Progenitor cell of endocrine pancreas (in vitro differentiated cells): ENCODE measurements at places on chromosomes 2 and 18. TPM values are rescaled to one million over a fixed set of nuclear protein-coding genes. Genes with fewer than 3 reads are reported as not detected.

DNA sequence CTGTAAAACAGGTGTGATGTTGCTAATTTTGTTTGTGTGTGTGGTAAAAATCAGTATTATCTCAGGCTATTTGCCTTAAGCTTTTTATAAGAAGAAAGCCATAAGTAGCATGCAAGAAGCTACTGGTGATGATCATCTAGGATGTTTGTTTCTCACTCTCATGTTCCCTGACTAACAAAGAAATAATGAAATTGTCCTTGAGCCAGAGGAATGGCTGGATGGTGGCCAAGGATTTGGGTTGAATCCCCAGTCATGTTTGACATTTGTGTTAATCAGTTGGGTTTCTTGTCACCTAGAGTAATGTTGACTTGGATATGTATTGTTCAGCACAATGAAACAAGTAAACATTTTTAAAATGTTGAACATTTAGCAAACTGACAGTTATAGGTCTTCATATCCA is 496.8 kb upstream of the ZEB2 start:
- no peak for DNase-seq
- H3K4me1 ChIP-seq: no peaks in the 10 kb centered on the region
- no peaks in the 10 kb centered on the region for H3K36me3 ChIP-seq
- no peaks in the 10 kb centered on the region for H3K27me3 ChIP-seq

The FMNL2 gene
- total RNA-seq: 99.5 and 108 TPM in 2 replicates

The ZNF521 gene
- total RNA-seq: 39.1 and 41.4 TPM in 2 replicates

GRCh38 chr2:175823002-175823706 is 178.9 kb downstream of the LNPK start:
- no peak overlapping the region for H3K4me3 ChIP-seq
- H3K4me1 ChIP-seq: no peaks in the 10 kb centered on the region
- no peaks in the 10 kb centered on the region for H3K36me3 ChIP-seq
- no peak for DNase-seq
- H3K27me3 ChIP-seq: peaks cover 9% of the 10 kb centered on the region
- H3K27ac ChIP-seq: no peak overlapping the region

The WBP1 gene
- total RNA-seq: 127 and 140 TPM in 2 replicates

The C2orf78 gene
- not detected in 2 replicates for total RNA-seq

- no peak overlapping the region for H3K4me3 ChIP-seq
- no peak for DNase-seq
- H3K27ac ChIP-seq: no peak overlapping the region
- no peaks in the 10 kb centered on the region for H3K27me3 ChIP-seq
Measured at GRCh38 chr2:20758997-20759396, 63.9 kb downstream of the LDAH start.

The AKAIN1 gene
- not detected in 2 replicates for total RNA-seq

GRCh38 chr18:34718610-34719009 is 8.5 kb downstream of the DTNA start:
- no peaks in the 10 kb centered on the region for H3K4me1 ChIP-seq
- no peaks in the 10 kb centered on the region for H3K36me3 ChIP-seq
- H3K27ac ChIP-seq: no peak overlapping the region
- H3K4me3 ChIP-seq: no peak overlapping the region

DNA sequence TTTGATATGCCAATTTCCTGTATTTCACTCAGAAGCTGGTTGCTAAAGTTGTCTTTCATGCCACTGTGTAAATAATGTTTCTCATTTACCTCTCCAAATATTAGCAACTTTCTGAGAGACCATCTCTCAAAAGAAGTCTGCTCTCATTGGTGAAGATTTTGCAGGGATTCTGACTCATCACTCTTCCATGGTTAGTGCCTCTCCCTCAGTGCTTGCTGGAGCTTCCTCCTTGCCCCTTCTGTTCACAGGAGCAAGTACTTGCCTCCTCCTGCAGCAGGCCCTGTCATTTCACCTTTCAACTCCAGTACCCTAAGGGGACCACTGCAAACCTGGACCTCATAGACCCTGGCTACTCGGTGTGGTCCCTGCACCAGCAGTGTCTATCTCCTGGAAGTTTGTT is 168.8 kb downstream of the ZNF385B start:
- no peak overlapping the region for H3K27ac ChIP-seq
- no peak overlapping the region for H3K4me3 ChIP-seq
- no peak for DNase-seq

DNA sequence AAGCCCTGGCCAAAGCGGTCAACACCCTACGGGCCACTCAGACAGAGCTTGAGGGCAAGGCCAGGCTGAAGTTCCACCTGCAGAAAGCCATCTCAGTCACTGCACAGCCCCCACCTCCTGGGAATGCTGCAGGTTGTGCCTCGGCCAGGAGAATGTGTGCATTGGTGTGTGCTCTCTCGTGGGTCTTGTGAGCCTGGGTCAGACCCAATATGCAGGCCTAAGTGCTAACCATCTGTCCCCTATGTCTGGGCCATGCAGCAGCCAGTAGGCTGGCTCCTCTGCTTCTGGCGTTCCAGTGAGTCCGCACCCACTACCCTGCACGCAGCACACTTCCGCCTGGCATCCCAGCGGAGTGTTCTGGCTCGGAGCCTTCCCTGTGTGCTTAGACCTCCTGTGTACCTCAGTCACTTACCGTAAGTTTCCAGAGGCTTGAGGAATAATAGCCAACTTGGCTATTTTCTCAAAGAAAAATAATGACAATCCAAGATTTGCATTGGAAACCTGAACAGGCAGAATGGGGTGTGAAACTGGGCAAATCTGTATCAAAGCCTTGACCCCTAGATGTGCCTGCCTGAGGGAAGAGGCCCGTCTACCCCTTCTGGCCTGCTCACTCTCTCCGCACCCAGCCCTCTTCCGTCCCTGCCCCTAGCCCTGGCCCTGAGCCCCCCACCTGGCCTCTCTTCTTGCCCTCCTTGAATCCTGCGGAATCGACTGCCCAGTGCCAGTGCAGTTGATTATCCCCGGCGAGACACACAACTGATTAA is 7.2 kb downstream of the SIX3 start:
- H3K27ac ChIP-seq: no peak overlapping the region
- H3K36me3 ChIP-seq: no peaks in the 10 kb centered on the region
- H3K4me1 ChIP-seq: peaks cover 14% of the 10 kb centered on the region
- peak overlapping the region; percentile 35 for H3K4me3 ChIP-seq
- H3K27me3 ChIP-seq: peaks cover 92% of the 10 kb centered on the region

DNA sequence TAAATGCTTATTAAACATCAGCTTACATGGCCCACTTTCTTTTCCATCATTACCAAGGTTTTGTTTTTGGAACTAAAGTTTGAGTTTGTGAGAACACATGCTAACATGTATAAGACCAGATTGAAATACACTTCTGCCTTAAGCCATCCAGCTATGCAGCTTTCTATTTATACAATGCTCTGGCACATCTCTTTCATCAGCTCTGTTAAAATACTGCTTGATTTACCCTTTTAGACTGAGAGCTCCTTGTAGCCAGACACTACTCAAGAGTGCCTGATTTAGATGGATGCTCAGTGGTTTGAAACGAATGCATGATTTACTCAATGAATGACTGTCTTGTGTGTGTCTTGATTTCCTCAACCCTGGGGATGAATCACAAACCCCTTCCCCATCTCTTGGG is 392.5 kb downstream of the THSD7B start:
- no peak overlapping the region for H3K4me3 ChIP-seq
- no peak overlapping the region for H3K27ac ChIP-seq
- no peak for DNase-seq
- peaks cover 5% of the 10 kb centered on the region for H3K4me1 ChIP-seq

The SCN2A gene
- total RNA-seq: 0.86 and 1.0 TPM in 2 replicates

The CELF4 gene
- 4.6 and 5.5 TPM in 2 replicates for total RNA-seq

The GATA6 gene
- total RNA-seq: 112 and 114 TPM in 2 replicates

DNA sequence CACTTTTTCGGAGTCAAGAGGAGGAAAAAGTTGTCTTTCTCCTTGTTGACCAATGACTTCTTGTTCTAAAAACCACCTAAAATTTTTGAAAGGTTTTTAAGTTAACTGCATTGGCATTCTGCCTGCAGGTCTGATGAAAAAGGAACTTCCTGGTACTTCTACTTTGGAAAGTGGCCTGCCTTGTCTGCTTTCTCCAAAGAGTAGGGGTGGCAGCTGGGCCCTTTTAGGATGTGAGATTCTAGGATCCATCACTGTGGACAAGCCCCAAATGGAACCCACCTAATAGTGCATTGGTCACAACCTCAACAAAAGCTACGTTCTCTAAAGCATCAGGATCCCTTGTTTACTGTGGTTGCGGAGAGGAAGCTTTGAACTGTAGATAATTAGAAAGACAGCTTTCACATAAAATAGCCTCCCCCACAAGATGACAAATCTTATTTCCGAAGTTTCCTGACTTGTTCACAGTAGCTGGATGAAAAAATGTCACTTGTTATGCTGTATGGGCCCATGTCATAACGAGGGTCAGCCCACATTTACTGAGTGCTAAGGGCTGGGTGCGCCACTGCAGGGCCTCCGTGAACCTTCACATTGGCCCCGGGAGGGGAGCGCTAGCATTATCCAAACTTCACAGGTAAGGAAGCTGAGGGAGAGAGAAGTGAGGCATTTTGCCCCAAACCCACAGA is 17.4 kb downstream of the ASPRV1 start:
- peaks cover 7% of the 10 kb centered on the region for H3K36me3 ChIP-seq
- no peak overlapping the region for H3K4me3 ChIP-seq
- H3K27me3 ChIP-seq: peaks cover 1% of the 10 kb centered on the region
- H3K4me1 ChIP-seq: peaks cover 13% of the 10 kb centered on the region
- DNase-seq: no peak

DNA sequence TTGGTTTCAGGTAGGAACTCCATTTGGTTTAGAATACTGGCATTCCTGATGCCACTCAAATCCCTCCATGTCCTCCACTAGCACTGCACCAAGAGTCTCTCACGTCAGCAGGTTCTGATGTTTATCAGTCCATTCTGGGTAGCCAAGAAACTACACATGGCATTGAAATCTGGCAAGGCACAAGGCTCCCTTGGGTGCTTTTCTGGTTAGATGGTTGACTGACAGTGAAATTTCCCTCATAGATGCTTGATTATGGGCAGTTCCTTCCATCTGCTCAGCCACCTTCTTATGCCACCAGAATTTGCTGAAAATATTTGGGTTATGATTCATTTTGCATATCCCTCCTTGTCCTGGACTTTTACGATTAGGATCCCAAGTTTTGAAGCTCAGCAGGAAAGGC is 32.6 kb downstream of the EDAR start:
- peaks cover 17% of the 10 kb centered on the region for H3K4me1 ChIP-seq
- H3K36me3 ChIP-seq: peaks cover 8% of the 10 kb centered on the region
- DNase-seq: no peak
- H3K27me3 ChIP-seq: no peaks in the 10 kb centered on the region
- H3K27ac ChIP-seq: no peak overlapping the region

- no peak overlapping the region for H3K4me3 ChIP-seq
- no peak for DNase-seq
- no peaks in the 10 kb centered on the region for H3K27me3 ChIP-seq
- H3K36me3 ChIP-seq: no peaks in the 10 kb centered on the region
- H3K27ac ChIP-seq: no peak overlapping the region
Measured at GRCh38 chr2:189348369-189348768, 92.9 kb upstream of the WDR75 start.

DNA sequence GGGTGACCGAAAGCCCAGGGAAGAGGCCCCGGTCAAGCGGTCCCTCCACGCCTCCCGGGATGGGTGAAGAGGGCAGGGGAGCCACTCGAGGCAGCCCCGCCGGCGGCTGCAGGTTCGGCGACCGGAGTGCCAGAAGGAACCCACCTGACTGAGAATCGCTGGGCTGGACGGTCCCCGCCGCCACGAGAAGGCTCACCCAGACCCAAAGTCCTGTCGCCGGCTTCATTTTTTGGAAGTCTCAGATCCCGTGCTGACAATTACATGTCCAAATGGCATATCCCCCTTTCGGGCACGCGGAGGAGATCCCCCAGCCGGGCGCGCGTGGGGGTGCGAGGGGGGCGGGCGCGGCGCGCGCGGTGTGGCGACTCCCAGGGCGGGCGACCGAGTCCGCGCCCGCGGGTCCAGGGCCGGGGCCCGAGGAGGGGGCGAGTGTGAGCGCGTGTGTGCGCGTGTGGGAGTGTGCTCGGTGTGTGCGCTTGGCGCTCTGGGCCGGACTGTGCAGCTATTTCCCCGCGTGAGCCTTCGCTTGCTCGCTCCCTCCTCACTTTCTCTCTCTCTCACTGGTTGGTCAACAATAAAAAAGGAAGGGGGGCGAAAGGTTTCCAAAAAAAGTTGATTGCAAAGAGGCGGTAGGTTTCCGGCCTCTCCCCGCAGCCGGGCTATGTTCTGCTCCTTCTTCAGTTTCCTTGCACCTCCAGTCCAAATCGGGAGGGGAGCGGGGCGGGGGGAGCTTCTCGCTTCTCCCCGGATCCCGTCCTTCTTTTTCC is at the start of gene ERBB4:
TSS of gene ERBB4 (minus strand) at position 498 of the 767 bp plus-strand sequence. CDS start at position 226, 272 bp downstream.
- H3K27ac ChIP-seq: peak within 1 kb of the TSS; percentile 86
- no peaks in the 10 kb centered on the region for H3K36me3 ChIP-seq
- peak; percentile 15 for DNase-seq
- peaks cover 20% of the 10 kb centered on the region for H3K27me3 ChIP-seq
- peaks cover 16% of the 10 kb centered on the region for H3K4me1 ChIP-seq

DNA sequence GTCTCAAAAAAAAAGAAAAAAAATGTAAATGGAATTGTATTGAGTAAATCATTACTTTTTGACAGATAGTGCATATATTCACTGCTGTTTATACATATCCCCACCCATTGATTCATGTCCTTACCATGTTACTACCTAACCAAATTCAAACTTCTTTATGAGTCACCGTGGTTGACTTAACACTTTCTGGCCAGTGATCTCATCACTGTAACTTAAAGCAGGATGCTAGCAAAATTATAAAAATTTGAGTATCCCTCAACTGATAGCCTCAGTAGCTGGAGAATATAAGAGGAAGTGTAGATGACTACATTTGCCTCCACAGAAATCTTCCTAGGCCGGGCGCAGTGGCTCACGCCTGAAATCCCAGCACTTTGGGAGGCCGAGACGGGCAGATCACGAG is 13.4 kb downstream of the CNOT9 start:
- peaks cover 15% of the 10 kb centered on the region for H3K36me3 ChIP-seq
- H3K27ac ChIP-seq: peak overlapping the region; percentile 3
- no peak overlapping the region for H3K4me3 ChIP-seq
- no peaks in the 10 kb centered on the region for H3K4me1 ChIP-seq
- no peak for DNase-seq

DNA sequence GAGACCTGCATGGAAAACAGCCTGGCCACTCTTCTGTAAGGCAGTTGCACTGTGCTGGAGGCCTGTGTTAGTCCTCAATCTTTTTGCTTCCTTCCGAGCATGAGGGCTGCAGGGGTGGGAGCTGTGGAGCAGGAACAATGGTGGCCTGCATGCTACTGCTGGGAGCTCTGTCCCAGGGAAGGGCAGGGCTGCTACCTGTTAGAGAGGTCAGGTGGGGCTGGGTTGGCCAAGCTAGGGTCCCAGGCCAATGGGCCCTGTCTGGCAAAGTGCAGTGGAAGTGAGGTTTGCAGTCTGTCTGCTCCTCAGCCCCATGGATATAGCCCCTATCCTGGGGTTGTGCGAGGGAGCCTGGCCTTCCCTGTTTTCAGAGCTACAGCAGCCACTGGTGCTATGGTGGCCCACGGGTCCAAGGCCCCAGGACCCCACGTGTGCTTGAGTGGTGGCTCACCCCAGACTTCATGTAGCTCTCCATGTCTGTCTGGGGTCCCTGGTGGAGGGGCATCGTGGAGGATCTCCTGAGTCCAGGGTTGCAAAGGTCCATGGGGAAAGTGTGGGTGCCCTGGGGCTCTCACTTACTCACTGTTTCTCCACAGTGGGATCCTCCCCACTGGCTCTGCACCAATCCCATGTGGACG is 1212.6 kb upstream of the NXPH2 start:
- H3K27ac ChIP-seq: no peak overlapping the region
- no peak for DNase-seq
- H3K4me3 ChIP-seq: no peak overlapping the region

The FLACC1 gene
- 0.55 and 0.69 TPM in 2 replicates for total RNA-seq
